ENCODE measurements at places on chromosomes 7 and 10. TPM values are rescaled to one million over a fixed set of nuclear protein-coding genes. Genes with fewer than 3 reads are reported as not detected.

Gene ATOH7
- not detected for total RNA-seq

Gene ATP6V0A4
- not detected for total RNA-seq

Gene ZNF25
- 19.4 TPM for total RNA-seq

Gene EGFR
- 11.2 TPM for total RNA-seq

Gene HSPA12A
- total RNA-seq, result 22.5 TPM

Gene MMD2
- not detected for total RNA-seq

Gene ZNF107
- 1.1 TPM for total RNA-seq

Gene ANKRD61
- 0.20 TPM for total RNA-seq

Gene EEPD1
- total RNA-seq, result 9.6 TPM

Gene ECHS1
- 226 TPM for total RNA-seq

Gene ZNF394
- total RNA-seq, result 17.4 TPM

Gene BAIAP2L1
- total RNA-seq, result 2.0 TPM

Gene KLF14
- total RNA-seq, result 0.07 TPM

Gene C7orf57
- not detected for total RNA-seq

Gene CPED1
- 32.8 TPM for total RNA-seq

Gene AOAH
- total RNA-seq, result 2.4 TPM

Gene NUDT13
- total RNA-seq, result 4.5 TPM

Gene COPG2
- 19.2 TPM for total RNA-seq

Gene VWA2
- total RNA-seq, result not detected

Gene WNT8B
- total RNA-seq, result not detected

Gene CREB5
- 4.5 TPM for total RNA-seq

Gene CFAP69
- 4.2 TPM for total RNA-seq

Gene TUBAL3
- 0.12 TPM for total RNA-seq

Gene FAM25A
- not detected for total RNA-seq

Gene IRF5
- 2.9 TPM for total RNA-seq

Gene RSU1
- 58.8 TPM for total RNA-seq

Gene PIK3CG
- total RNA-seq, result 2.3 TPM

Gene GRK5
- 43.4 TPM for total RNA-seq

Gene TSPAN15
- total RNA-seq, result 8.3 TPM

Gene LRIT1
- total RNA-seq, result not detected

Gene GPR141
- 0.64 TPM for total RNA-seq

Gene TUBB8
- total RNA-seq, result not detected

Gene CCDC3
- total RNA-seq, result 2.4 TPM

Gene PPP1R17
- total RNA-seq, result not detected

Gene PRTFDC1
- 9.1 TPM for total RNA-seq

Gene ANKRD26
- 12.3 TPM for total RNA-seq

Gene NPC1L1
- not detected for total RNA-seq
